T47D (cell line): ENCODE measurements at places on chromosomes 4 and X.

GRCh38 chrX:123964156-123964834 is 2.8 kb downstream of the STAG2 start:
- DNase-seq: no peak

DNA sequence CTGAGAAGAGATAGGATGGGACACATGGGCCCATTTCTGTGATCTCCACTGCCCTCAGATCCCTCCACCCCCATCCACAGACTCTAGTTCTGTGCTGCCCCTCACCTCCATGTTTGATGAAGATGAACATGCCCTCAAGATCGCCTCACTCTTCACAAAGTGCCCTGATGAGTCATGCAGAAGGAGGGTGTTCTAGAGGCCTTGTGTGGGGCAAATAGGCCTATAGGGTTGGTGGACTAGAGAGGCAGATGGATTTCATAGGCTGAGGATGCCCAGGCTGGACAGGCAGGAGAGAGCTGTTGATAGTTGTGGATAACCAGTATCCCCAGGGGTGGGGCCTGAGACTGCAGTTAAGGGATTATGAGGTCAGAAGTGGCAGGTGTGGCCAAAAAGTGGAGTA is at the start of gene CXorf65:
Gene CXorf65, minus strand, starts transcription at position 314 of the 400 bp plus-strand sequence. Its CDS starts 184 bp downstream, at position 130.
- DNase-seq: no peak

DNA sequence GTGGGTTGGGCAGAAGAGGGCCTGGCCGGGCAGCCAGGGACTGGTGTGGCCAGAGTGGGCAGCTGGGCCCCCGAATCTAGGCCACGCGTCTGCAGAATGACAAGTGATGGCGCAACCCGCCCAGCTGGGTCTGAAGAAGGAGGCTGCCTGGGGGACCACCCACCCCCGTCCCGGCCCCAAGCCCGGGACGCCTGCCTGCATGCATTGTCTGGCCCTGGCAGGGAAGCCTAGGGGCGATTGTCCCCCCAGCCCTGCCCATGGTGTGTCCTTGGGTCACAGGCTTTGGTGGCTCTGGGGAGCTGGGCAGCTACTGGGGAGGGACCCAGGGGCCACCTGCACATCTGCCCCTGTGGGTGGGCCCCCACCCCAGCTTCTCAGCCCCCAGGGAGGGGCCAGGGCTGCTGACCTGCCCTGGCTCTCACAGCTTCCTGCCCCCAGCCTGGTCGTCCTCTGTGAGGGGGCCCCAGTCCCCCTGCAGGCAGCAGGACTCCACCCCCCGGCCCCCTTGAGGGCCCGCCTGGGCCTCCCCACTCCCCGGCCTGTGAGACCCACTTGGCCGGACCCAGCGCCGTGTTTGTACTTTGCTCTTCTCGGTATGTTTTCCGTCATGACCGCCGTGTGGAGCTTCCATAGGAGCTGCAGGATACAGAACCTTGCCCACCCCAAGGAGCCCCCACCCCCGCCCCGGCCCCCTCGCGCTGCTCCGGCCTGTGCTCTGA is 4.9 kb downstream of the FGFR3 start:
- no peak for DNase-seq

DNA sequence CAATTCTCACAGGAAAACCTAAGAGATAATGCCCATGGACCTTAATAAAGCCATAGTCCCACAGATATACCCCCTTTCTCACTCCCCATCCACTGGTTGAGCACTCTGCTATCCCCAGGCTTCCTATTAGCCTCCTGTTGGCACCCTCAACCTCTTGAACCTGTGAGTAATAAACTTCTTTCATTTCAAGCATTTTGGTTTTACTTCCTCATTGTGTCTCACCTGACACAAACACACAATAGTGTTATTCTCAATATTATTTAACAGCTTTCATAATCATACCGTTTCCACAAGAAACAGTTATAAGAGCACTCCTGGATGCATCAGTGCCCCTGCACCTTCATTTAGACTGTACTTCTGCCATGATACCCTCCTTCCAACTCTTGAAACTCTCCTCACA is 56.8 kb downstream of the TRPC5 start:
- DNase-seq: no peak

GRCh38 chrX:124994404-124994803 is 325.3 kb upstream of the TEX13C start:
- no peak for DNase-seq

- DNase-seq: no peak
Observed at GRCh38 chrX:153903991-153904957, at the start of gene AVPR2. Gene AVPR2 (plus strand): TSS chrX:153904673. CDS start chrX:153905146, 473 bp downstream.

- DNase-seq: no peak
Observed at GRCh38 chr4:33482773-33483172, 2761.5 kb downstream of the ARAP2 start.
